ENCODE measurements at places on chromosomes 1 and 21. TPM values are rescaled to one million over a fixed set of nuclear protein-coding genes. Genes with fewer than 3 reads are reported as not detected.
A peak's percentile ranks its signal among the peaks of the same experiment; 100 is the strongest.

DNA sequence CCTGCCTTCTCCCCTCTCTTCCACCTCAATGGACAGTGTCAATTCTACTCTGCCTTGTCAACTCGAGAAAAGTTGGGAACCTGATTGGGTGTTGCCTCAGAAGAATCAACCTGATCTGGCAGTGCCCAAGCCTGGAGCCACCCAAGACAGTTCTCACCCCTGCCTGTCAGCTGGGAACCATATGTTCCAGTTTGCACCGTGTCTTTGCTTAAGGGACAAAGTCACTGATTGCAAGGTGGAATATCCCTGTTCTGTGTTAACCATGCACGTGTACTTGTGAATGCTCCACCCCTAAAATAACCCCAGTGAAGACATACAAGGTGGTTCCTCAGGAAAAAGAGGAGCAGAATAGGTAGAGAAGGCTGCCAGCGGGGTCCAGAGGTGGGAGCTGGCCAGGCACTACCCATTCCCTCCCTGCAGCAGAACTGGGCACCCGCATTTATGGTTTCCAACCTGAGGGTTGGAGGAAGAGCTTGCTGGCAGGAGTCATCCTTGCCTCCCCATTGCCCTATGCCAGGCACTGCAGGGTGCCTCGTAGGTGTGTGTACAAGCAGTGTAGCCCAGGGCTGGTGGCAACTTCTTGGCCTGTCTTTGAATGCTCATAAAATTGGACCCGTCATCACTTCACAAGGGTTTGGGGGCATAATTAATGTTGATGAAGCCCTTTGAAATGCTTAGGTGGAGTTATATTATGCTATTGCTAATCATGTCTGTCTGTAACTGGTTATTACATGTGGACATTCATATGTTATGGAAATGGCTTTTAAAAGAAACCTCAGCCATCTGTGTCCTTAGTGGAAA lies 11.3 kb downstream of the NIPAL3 start:
- no peak overlapping the region for H3K4me3 ChIP-seq
- DNase-seq: no peak
- H3K36me3 ChIP-seq: peaks cover 62% of the 10 kb centered on the region
- peaks cover 4% of the 10 kb centered on the region for H3K4me1 ChIP-seq

DNA sequence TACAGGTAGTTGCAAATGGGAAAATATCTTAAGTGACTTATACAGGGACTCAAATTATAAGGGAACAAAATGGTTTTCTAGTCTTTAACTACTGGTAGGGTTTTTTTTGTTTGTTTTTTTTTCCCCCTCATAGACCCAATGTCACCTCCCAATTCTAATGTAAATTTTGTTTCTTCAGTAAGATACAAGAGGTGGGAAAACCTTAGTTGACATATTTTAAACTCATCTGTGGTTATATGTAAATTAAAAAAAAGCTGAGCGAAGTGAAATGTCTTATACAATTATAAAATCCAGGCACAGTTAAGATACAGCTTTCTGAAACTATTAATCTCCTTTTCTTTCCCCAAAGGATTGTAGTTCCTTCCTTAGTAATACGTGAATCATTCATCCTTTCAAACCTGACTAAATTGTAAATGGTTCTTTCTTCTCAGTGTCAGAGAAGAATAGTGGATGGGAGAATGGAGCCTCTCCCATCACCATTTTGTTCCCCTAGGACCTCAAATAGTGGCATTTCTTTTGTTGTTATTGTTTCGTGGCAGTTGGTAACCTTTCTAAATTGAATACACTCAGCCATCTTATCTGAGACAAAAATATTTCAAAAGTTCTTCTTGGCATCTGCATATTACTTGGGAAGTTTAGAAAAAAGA lies 11.2 kb downstream of the TSEN15 start:
- H3K36me3 ChIP-seq: peaks cover 51% of the 10 kb centered on the region
- H3K27ac ChIP-seq: no peak overlapping the region
- H3K4me3 ChIP-seq: no peak overlapping the region
- H3K27me3 ChIP-seq: no peaks in the 10 kb centered on the region
- H3K4me1 ChIP-seq: no peaks in the 10 kb centered on the region
- DNase-seq: no peak

GRCh38 chr21:41894511-41894910 lies 15.4 kb upstream of the PRDM15 start:
- DNase-seq: no peak
- H3K4me3 ChIP-seq: no peak overlapping the region
- peaks cover 13% of the 10 kb centered on the region for H3K36me3 ChIP-seq
- H3K27me3 ChIP-seq: no peaks in the 10 kb centered on the region
- H3K27ac ChIP-seq: no peak overlapping the region
- H3K4me1 ChIP-seq: peaks cover 11% of the 10 kb centered on the region

DYNLT5 gene
- not detected for total RNA-seq

HIVEP3 gene
- 12.6 TPM for total RNA-seq

DNA sequence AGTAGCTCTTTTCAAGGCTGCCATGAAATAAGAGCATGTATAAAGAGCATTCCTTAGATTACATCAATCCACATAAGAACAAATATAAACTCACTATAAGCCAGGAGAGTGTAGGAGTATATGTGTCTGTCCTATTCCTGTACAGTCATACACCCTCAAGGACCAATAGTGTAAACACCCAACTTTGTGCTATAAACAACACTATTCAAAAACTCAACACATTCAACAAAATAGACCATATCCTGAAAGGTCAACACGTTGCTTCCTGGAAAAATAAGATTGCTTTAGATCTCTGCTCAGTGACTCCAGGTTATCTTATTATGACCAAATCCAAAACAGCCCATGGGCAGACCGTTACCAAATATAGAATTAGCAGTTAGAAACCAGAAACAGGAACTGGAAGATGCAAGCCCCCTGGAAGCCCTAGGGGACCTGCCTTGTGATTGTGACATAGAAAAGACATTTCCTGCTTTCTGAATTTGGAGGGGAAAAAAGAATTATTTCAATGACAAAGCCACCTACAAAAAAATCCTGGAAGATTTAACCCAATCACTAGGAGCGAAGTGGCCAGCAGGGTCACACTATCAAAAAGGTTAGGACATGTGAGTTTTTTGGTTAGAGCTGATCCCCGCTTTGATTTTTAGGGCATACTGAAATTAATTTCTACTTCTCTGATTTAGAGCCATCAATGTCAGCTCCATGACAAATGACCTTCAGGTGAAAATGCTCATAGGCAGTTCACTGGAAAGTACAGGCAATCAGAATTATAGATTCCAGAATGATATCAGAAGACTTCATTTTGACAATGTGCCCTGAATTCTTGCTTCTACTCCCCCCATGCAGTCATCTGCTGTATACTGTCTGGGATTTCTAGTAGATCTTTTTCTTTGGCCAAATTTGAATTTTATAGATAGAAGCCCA lies 59.9 kb downstream of the LRRC8C start:
- H3K27me3 ChIP-seq: no peaks in the 10 kb centered on the region
- H3K4me3 ChIP-seq: peak overlapping the region; percentile 44
- no peak for DNase-seq
- peaks cover 59% of the 10 kb centered on the region for H3K4me1 ChIP-seq
- peak overlapping the region; percentile 80 for H3K27ac ChIP-seq
- peaks cover 20% of the 10 kb centered on the region for H3K36me3 ChIP-seq

Measured in activated B cell treated with CpG ODN at 0.5 μM for 24 hours (primary cell).